ENCODE measurements at places on chromosomes 5 and 9.

GRCh38 chr9:99137225-99137624 lies 32.3 kb downstream of the TGFBR1 start:
- peak; percentile 63 for DNase-seq

GRCh38 chr9:19451240-19452087 lies 42.7 kb downstream of the ACER2 start:
- no peak for DNase-seq

DNA sequence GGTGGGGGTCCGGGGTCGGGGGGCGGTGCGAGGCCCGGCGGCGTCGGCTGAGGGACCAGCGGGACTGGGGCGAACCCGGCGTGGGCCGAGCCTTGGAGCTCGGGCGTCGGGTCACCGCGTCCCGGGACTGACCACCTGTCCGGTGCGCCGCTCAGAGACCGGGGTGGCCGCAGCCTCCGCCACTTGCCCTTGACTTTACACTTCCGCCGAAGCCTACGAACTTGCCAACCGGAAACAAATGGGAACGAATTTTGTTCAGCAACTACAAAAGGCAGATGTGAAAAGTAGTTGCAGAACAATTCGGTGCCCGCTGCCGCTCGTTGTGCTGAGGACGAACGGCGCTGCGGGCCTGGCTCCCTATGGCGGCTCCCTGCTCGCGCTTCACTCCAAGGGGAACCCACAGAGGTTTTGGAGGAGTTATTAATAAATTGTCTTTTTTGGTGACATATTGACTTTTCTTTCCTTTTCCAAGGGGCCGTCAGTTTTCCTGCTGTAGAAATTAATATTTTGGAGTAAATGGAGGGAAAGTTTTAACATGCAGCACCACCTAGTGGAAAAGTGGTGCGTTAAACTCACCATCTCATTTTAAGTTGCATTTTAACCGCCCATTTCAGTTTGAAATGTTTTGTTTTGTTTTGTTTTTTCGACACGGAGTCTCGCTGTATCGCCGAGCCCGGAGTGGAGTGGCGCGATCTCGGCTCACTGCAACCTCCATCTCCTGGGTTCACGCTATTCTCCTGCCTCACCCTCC lies 490 bp downstream of the PCBD2 start:
- DNase-seq, result peak; percentile 67

GRCh38 chr5:120538644-120539043 lies 74.5 kb downstream of the PRR16 start:
- DNase-seq, result no peak

- DNase-seq, result no peak
Measured at GRCh38 chr5:77418162-77418561, 74.0 kb downstream of the WDR41 start.

GRCh38 chr9:88782931-88783710 lies 208.1 kb upstream of the S1PR3 start:
- no peak for DNase-seq

- no peak for DNase-seq
Measured at GRCh38 chr9:84325347-84325973, 15.1 kb downstream of the SLC28A3 start.

GRCh38 chr9:116279230-116279629 lies 125.6 kb downstream of the PAPPA start:
- no peak for DNase-seq

DNA sequence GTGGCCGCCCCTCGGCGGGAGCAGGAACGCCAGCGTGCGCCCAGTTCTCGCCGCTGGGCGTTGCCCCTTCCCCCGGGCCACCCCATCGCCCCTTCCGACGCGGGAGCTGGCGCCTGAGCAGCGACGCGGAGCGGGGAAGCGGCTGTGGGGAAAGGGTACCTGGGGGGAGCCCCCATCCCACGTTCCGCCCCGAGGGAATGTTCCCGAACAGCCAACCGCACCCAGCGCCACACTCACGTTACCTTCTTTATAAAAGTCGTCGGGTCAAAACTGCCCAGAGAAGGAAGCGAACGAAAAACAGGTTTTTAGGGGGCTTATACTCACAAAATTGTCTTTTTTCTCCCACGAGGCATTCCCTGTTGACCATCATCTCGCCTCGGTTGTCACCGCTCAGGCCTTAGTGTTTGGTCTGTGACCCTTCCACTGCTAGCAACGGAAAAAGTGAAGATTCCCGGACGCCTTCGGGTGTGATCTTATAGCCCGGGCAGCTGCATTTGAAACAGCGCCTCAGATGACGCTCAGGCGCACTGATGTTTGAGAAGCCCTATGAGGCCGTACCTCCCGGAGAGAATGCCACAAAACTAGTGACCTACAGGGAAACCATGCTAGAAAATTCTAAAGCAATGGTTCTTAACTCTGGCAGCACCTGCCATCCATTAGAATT lies 475 bp upstream of the GOLM1 start:
- DNase-seq, result peak; percentile 60

Measured in suppressor macrophage treated with lipopolysaccharide for 1 hour (primary cell).